Effector memory CD8-positive, alpha-beta T cell (primary cell): ENCODE measurements at places on chromosomes 1 and 21.

DNA sequence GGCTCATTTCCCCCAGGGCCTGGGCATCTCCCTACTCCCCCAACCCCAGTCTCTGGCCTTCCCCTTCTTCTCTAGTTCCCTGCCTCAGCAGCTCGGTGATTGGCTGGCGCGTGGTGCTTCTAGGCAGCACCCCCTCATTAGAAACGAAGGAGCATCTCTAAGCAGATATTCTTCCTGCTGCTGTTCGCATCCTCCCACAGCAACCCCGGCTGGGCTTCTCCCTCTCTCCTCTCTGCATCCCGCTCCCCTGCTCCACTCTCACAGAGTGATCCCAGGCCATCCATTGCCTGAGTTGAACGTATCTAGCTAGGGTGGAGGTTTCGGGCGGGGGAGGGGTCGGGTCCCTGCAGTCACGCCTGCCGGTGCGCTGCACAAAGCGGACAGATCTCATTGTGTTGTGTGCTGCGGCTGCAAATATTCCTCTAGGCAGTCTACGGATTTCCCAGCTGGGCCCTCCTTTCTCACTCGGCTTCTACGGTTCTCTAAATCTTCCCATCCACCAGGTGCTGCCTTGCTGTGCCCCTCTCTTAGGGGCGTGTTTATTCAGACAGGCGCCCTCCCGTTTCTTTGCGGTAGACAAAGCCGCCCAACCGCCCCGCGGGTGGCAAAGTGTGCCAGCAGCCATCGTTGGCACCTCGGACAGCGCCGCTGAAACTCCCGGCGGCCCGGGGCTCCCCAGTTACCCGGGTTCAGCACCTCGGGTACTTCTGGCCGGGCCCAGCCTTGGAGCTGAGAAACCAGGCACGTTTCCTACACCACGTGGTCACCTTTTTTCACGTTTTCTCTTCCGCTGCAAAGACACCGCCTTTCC lies 2.2 kb downstream of the CACNA1E start:
- DNase-seq = no peak

- no peak for DNase-seq
These were observed 45.8 kb downstream of the COLGALT2 start for GRCh38 chr1:183991756-183992155.

GRCh38 chr1:90558754-90559378 lies 158.2 kb downstream of the BARHL2 start:
- DNase-seq = no peak

- no peak for DNase-seq
These were observed 70.2 kb downstream of the ARHGEF16 start for GRCh38 chr1:3524556-3525203.

DNA sequence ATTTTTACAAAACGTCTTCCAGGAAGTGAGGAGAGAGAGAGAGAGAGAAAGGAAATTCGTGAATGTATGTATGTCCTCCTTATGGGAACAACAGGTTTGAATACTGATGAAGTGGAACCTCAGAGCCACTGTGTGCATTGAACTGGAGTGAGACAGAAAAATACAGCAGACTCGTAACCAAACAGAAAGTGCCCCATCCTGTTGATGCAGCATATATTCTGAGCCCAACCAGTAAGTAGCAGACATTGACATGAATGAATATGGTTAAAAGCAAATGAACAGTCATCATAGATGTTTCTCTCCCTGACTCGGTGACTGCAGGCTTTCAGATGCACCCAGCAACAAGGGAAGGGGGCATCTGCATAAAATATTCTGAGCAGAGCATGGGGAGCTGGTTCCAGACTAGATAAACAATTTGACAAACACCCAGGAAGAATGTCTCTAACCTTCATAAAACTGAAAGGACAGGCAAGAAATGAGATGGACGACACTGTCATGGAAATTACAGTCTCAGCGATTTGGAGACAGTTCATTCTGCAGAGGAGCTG lies 471.0 kb upstream of the PBX1 start:
- DNase-seq = no peak

DNA sequence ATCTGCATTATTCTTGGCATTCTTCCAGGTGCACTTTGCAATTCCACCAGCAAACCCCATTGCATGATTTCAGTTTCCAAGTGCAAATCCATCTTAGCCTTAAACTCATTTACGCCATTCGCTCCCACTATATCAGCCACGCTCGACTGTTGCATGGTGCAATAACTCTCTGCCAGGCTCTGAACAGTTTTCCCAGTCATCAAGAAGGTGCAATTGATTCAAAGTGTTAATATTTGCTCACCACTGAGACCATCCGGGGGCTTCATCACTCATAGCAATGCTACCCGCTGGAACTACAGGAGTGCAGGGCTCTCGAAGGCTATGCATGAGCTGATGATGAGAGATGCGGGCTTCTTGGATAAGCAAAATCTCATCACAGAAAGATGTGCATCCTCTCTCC lies 488.2 kb downstream of the OMA1 start:
- no peak for DNase-seq

DNA sequence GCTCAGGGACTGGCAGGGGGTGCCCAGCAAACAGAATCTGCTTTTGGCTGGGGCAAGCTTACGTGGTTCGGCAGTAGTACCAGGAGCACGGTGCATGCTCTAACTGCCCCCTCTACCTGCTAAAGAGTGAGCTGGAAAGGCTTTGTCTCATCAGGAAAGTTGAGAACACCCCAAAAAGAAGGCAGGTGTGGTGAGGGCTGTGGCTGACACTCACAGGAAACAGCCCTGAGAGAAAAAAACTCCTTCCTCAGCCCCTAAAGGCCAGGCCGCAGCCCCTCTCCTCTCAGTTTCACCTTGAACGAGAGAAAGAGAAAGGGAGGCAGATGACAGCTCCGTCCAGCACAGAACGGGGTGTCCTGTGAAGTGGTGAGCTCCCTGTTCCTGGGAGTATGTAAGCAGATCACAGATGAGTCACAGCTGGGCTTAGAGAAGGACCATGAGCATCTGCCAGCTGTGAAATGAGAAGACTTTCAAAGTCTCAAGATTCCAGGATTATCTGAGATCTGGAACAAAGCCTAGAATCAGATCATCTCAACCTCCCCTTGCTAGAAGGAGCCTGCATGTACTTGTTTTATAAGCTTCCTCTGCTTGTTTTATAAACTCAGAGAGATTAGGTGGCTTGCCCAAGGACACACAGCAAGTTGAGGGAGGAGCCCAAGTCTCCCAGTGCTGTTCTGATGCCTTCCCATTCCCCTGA lies 13.4 kb downstream of the LAPTM5 start:
- peak; percentile 41 for DNase-seq

- DNase-seq = no peak
These were observed 151.1 kb downstream of the LYPLAL1 start for GRCh38 chr1:219324629-219325367.

GRCh38 chr21:37208741-37209225 lies 58.4 kb downstream of the VPS26C start:
- DNase-seq = no peak

GRCh38 chr1:171994293-171994692 lies 153.0 kb downstream of the DNM3 start:
- DNase-seq = no peak

DNA sequence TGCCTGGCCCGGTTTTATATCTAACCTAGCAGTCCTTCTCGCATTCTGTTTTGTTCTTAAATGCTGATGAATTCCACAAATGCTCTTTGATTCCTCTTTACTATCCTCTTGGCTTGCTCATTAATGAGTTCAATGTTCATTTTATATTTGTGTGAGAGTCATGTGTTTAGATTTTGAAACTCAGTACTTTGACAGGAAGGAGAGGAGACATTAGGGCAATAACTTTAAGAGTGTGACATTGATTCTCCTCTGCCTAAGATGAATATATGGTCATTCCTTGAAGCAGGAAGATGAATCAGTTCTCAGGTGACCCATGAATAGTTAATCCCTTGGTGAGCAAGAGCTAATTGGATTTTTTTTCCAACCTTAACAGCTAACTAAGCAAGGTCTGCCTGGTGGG lies 84.1 kb downstream of the MRPS6 start:
- DNase-seq = no peak

DNA sequence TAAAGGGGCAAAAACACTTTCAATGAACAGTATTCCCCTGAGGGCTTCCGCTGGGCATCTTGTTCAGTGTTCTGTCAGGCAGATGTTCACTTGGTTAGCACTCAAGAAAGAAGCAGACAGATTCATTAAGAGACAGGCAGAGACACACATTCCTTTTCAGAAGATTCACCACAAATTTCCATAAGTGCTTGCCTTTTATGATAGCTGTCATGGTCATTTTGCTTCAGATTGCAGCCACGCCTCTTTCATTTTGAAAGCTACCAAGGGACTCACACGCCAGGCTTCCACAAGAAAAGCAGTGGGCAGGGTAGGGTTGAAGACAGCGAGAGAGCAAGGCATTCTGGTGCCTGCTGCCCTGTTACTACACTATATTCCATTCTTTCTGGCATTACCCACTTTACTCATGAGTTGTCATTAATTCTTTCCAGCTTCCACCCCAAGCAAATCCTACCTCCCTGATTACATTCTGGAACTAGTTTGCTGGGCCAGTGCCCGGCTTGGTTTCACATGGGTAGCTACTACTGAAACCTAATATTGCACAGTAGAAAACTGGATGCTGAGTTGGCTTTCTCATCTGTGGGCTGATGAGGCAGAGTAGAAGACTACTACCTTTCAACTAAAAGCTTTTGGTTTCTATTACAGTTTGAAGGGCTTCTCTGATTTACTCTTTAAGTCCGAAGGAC lies 91.2 kb upstream of the COL24A1 start:
- DNase-seq = no peak

GRCh38 chr1:186429017-186429416 lies 31.9 kb downstream of the PDC start:
- DNase-seq = no peak

DNA sequence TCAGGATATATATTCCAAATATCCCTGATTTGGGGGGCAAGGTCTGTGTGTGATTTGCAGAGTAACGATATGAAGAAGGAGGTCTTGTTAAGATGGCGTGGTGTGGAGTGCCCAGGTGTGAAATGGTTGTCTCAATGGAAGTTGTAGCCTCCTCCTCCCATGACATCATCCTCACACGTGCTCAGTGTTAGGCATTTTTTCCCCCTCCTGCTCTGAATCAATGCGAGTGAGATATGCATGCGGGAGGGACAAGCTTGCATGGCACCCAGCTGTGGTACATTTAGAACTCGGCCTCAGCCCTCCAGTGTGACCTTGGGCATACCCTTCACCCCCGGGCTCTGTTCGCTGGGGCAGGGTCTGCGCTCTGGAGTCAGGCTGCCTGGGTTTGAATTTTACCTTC lies 55.6 kb downstream of the B3GALT5 start:
- no peak for DNase-seq

DNA sequence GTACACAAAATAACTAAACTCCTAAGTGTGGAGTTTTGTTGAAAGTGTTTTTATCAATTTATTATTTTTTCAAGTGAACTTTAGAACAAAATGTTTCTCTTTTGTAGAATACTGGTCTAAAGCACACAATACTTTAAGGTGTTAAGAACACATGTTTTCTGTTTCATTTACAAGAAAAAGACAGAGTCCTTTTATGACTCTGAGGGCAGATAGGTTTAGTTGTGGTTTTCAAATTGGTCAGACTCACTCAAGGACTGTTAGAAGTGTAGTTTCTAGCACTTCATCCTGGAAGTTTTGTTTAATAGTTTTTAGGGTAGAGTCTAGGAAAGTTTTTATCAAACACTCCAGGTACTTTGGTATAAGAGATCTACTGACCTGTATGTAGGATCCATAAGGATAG lies 376.5 kb downstream of the LRRIQ3 start:
- DNase-seq = no peak

- DNase-seq = no peak
These were observed 39.9 kb downstream of the PEX14 start for GRCh38 chr1:10514490-10515235.

- no peak for DNase-seq
These were observed 73.5 kb upstream of the WNT4 start for GRCh38 chr1:22216210-22216883.

GRCh38 chr21:46284077-46284644 lies 1.2 kb downstream of the MCM3AP start:
- no peak for DNase-seq

DNA sequence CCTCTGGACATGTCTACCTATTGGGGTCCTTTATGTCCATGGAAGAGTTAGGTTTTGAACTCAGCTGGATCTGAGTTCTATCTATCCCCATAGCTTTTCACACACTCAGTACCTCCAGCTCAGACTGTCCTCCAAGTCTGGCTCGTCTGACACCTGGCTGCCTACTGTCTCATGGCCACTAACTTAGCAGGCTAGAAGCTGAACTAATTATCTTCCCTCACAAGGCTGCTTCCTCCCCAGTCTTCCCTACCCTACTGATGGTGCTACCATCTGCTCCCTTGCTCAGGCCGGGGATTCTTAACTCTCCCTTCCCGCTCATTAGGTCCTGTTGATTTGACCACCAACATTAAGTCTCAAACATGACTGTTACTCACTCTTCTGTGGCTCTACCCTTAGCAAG lies 13.4 kb downstream of the VANGL2 start:
- DNase-seq = no peak

DNA sequence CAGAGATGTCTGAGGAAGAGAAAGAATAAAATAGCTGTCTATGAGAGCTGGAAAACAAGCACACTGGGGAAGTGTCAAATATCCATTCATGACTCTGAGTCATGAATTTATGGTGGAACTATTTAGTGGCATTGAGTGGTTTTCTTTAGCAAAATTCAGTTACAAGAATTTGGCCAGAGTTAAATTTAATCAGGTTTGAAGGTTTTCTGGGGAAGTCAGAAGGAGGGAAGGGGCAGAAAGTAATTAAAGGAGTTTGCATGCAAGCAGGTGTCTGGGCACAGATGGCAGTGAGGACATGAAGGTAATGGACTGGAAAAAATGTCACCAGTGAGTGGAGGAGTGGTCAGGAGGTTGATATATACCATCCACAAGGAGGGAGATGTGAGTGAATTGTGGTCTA lies 121.9 kb upstream of the IVNS1ABP start:
- DNase-seq = no peak

DNA sequence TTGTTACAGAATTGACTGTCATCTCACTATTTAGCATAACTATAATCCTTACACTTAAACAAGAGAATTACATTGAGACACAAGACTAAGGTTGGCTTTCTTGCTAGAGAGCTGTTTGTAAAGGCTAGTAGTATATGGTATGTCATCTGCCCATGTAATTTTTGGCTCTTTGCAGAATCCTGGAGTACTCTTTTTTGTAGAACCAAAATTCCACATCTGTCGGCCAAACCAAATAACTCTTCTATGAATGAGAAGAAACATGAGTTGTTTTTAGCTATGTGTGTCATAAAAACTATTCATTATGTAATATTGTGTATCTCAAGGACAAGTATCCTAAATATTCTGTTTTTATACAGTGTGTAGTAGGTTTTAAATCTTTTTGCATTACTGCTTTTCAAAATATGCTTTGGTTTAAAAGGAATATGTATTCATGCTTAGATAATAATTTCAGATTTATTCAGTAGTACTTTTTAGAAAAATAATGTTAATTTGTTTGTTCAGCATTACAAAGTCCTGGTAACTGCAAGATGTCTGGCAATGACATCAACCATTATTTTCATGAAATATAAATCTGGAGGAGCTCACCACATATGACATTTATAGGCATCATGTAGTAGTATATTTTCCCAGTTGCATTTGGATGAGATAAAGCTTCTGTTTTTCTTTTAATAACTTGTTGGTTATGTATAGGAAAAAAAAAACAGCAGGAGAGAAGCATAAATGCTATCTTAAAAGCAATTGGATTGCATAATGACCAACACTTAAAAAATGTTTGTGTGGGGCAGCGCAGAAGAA lies 159.8 kb downstream of the HS2ST1 start:
- no peak for DNase-seq
